Fibroblast of lung (primary cell): ENCODE measurements at places on chromosomes 7 and 10. TPM values are rescaled to one million over a fixed set of nuclear protein-coding genes. Genes with fewer than 3 reads are reported as not detected.
A peak's percentile ranks its signal among the peaks of the same experiment; 100 is the strongest.

The SFTPA1 gene
- not detected in 2 replicates for total RNA-seq

- DNase-seq: peak; percentile 67
Observed at GRCh38 chr7:24756545-24757352, 515 bp downstream of the GSDME start.

GRCh38 chr7:122329145-122329802, 24.7 kb upstream of the FEZF1 start:
- no peak for DNase-seq

DNA sequence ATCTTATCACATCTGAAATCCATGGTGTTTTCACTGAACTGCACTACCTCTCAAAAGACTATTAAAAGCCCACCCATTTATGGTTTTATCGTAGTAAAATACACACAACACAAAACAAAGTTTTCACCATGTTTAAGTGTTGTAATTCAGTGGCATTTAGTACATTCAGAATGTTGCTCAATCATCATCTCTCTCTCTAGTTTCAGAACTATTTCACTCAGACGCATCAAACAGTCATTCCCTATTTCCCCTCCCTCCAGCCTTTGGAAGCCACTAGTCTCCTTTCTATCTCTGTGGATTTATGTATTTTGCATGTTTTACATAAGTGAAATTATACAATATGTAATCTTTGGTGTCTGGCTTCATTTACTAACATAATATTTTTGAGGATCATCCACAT, 332.6 kb downstream of the TNS3 start:
- no peak for DNase-seq

DNA sequence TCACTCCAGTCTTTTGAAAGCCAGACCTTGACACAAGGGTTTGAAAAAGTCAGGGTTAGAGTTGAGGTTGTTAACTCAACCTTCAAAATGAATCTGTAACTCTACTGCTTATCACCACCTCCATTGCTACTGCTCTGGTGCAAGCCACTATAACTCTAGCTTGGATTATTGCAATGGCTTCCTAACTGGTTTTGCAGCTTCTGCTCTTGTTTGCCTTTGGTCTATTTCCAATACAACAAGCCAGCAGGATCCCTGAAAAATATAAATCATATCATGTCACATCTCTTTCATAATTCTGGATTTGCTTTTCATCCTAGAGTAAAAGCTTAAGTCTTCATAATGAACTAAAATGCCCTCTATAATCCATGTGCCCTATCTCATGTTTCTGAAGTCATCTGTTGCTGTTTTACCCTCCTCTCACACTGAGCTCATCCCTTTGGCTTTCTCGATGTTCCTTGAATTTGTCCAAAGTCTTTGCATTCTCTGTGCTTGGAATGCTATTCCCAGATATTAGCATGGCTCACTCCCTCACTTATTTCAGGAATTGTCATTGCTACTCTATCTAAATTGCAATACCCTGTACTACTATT, 10.9 kb downstream of the TAS2R60 start:
- peak; percentile 3 for DNase-seq

GRCh38 chr10:80289451-80290287, at the start of gene MAT1A:
Gene MAT1A, minus strand, starts transcription at chr10:80289658. Its CDS starts 235 bp downstream, at chr10:80289423.
- DNase-seq: no peak

GRCh38 chr10:59668096-59668495, 41.6 kb downstream of the SLC16A9 start:
- no peak for DNase-seq
